ENCODE measurements at places on chromosomes 16 and 17. TPM values are rescaled to one million over a fixed set of nuclear protein-coding genes. Genes with fewer than 3 reads are reported as not detected.

Gene FOXC2
- 0.51 TPM for total RNA-seq

Gene CTRB1
- total RNA-seq = not detected

Gene EPOP
- 0.75 TPM for total RNA-seq

DNA sequence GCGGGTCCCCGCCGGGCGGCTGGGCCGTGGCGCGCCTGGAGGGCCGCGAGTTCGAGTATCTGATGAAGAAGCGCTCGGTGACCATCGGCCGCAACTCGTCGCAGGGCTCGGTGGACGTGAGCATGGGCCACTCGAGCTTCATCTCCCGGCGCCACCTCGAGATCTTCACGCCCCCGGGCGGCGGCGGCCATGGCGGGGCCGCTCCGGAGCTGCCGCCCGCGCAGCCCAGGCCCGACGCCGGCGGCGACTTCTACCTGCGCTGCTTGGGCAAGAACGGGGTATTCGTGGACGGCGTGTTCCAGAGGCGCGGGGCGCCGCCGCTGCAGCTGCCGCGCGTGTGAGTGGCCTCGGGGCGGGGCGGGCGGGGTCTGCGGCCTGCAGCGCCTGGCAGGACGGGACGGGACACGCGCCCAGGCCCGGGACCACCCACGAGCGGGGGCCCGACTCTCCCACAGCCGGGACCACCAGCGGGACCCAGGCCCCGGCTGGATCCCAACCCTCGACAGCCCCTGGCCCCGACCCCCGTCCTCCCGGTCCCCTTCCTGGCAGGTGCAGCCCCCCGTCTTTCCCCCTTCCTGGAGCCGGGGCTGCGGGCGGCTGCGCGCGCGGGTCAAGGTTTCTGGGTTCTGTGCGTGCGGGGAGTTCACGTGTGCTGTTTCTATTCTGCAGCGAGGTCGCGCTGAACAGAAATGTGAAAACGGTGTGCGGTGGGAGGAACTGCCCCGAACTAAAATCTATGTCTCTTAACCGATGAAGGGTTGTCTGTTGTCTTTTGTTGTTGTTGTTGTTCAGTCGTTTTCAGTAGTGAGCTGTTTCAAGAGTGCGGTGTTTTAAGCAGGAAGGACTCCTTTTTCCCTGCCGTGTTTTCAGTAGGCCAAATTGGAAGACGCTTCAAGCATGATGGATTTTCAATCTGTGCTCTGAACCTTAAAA, 705 bp downstream of the FOXK2 start:
- DNase-seq = peak; percentile 59
